ENCODE measurements at places on chromosomes 12 and 14.

DNA sequence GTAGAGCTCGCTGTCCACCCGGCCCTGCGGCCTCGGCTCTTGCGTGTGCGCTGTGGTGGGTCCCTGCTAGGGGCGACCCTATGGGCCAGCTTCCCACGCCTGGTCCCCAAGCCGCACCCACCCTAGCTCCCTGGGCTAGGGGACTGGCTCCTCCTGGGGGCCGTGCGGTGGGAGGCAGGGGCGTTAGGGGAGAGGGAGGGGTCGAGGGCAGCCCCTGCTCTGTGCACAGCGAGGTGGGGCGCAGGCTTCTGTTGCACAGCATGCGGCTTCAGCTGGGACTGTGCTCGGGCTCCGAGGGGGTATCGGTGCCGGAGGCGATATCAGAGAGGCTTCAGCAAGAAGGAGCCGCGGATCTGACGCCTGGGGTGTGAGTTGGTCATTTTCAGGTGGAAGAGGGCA, 86.1 kb downstream of the ALG10 start:
- no peak for DNase-seq

GRCh38 chr14:71117839-71118743, 210.8 kb downstream of the PCNX1 start:
- no peak for DNase-seq

GRCh38 chr12:15007551-15007950, 34.7 kb downstream of the PDE6H start:
- DNase-seq, result no peak

- no peak for DNase-seq
These were observed 232.1 kb upstream of the SEL1L start for GRCh38 chr14:81765651-81766275.

- no peak for DNase-seq
These were observed 93.1 kb downstream of the TNFAIP2 start for GRCh38 chr14:103216399-103216798.
